Dermis microvascular lymphatic vessel endothelial cell (primary cell): ENCODE measurements at places on chromosomes 13 and 19. TPM values are rescaled to one million over a fixed set of nuclear protein-coding genes. Genes with fewer than 3 reads are reported as not detected.

Gene OVOL3
- not detected in 2 replicates for total RNA-seq

Gene CBLC
- total RNA-seq: 0.13 TPM in 1 of 2 replicates, not detected in the other

Gene SGTA
- 31.6 and 42.2 TPM in 2 replicates for total RNA-seq

Gene CHST8
- under 0.01 TPM in 2 replicates for total RNA-seq

Gene NOVA2
- total RNA-seq: 5.1 and 7.8 TPM in 2 replicates

Gene TMEM38A
- total RNA-seq: 0.90 and 2.1 TPM in 2 replicates

Gene ERICH4
- not detected in 2 replicates for total RNA-seq
